ENCODE measurements at places on chromosomes 1 and 21. TPM values are rescaled to one million over a fixed set of nuclear protein-coding genes. Genes with fewer than 3 reads are reported as not detected.

The PLA2G5 gene
- not detected for total RNA-seq

The ASAP3 gene
- total RNA-seq = 1.7 TPM

The SAMD13 gene
- total RNA-seq = 0.51 TPM

The TFF2 gene
- total RNA-seq = not detected

The GPR37L1 gene
- not detected for total RNA-seq

The DLGAP3 gene
- 1.4 TPM for total RNA-seq

The GBP6 gene
- total RNA-seq = 0.19 TPM

The S100A2 gene
- not detected for total RNA-seq

The B3GALT5 gene
- total RNA-seq = not detected

The UTS2 gene
- not detected for total RNA-seq

The SHE gene
- not detected for total RNA-seq

The C8A gene
- not detected for total RNA-seq

The FCRL1 gene
- 10.7 TPM for total RNA-seq

The L1TD1 gene
- total RNA-seq = not detected

The GFI1 gene
- total RNA-seq = 29.9 TPM

The TMEM52 gene
- not detected for total RNA-seq

The SETDB1 gene
- total RNA-seq = 57.3 TPM

The OR2M3 gene
- total RNA-seq = not detected

The IGSF9 gene
- not detected for total RNA-seq

The SYF2 gene
- 71.6 TPM for total RNA-seq

The CBR3 gene
- total RNA-seq = 22.5 TPM

The TTC13 gene
- 49.3 TPM for total RNA-seq

The SASS6 gene
- 5.6 TPM for total RNA-seq

The TMEM201 gene
- 18.5 TPM for total RNA-seq

The TRIM45 gene
- 0.49 TPM for total RNA-seq

The C1orf141 gene
- not detected for total RNA-seq

The PDC gene
- total RNA-seq = not detected

The OR14C36 gene
- not detected for total RNA-seq

The OLIG2 gene
- not detected for total RNA-seq

The S100A7A gene
- total RNA-seq = not detected

The ZBTB7B gene
- 88.7 TPM for total RNA-seq

The SYDE2 gene
- 1.2 TPM for total RNA-seq

The NTMT2 gene
- not detected for total RNA-seq

The KIF17 gene
- not detected for total RNA-seq

The SGIP1 gene
- total RNA-seq = not detected

The PTPN14 gene
- 0.03 TPM for total RNA-seq

The GUCA2B gene
- not detected for total RNA-seq
